ENCODE measurements at places on chromosomes 11 and 22.

GRCh38 chr22:38177926-38178604 lies 3.6 kb downstream of the PLA2G6 start:
- DNase-seq, result no peak

- no peak for DNase-seq
Observed at GRCh38 chr11:100269516-100269915, 417.6 kb upstream of the ARHGAP42 start.

DNA sequence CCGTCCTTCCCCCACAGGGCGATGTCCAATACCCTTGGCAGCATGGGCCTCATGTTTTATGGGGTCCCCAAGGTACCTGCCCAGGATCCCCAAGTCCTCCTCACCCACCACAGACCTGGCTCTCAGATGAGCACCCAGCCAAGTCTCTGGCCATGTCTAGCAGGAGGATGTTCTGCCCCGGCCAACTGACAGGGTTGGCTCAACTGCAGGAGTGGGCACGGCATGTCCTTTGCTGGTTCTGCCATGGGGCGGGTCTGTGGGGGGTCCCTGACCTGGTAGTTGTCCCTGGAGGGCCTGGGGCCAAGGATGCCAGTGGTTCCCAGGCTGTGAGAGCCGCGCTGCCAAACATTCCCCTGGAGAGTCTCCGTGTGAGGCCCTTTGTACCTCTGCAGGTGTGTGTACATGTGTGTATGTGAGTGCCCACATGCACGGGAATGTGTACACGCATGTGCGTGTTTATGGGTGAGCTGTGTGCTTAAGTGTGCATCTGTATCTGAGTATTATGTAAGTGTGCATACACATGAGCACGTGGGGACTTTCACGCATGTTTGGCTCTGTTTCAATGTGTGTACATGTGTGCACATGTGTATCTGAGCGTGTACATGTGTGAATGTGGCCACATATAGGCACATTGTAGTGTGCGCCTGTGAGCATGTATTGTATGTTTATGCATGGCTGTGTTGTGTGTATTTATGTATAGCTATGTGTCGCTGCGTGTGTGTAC lies 85.5 kb downstream of the KCNQ1 start:
- no peak for DNase-seq

DNA sequence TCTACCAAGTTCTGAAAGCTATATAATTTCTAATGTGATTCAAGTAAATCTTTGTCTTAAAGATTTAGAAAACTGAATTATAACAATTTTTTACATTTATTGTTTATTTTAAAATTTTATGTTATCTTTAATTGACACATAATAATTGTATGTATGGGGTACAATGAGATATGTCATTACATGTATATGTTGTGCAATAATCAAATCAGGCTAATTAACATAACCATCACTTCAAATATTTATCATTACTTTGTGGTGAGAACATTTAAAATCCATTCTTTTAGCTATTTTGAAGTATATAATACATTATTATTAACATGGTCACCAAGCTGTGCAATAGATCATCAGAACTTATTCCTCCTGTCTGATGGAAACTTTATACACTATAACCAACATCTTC lies 181.1 kb downstream of the DDX10 start:
- no peak for DNase-seq

- DNase-seq, result no peak
Observed at GRCh38 chr22:19605508-19606331, 81.5 kb upstream of the CLDN5 start.

GRCh38 chr11:62687508-62688396 lies 1.6 kb downstream of the LRRN4CL start:
- DNase-seq, result no peak

DNA sequence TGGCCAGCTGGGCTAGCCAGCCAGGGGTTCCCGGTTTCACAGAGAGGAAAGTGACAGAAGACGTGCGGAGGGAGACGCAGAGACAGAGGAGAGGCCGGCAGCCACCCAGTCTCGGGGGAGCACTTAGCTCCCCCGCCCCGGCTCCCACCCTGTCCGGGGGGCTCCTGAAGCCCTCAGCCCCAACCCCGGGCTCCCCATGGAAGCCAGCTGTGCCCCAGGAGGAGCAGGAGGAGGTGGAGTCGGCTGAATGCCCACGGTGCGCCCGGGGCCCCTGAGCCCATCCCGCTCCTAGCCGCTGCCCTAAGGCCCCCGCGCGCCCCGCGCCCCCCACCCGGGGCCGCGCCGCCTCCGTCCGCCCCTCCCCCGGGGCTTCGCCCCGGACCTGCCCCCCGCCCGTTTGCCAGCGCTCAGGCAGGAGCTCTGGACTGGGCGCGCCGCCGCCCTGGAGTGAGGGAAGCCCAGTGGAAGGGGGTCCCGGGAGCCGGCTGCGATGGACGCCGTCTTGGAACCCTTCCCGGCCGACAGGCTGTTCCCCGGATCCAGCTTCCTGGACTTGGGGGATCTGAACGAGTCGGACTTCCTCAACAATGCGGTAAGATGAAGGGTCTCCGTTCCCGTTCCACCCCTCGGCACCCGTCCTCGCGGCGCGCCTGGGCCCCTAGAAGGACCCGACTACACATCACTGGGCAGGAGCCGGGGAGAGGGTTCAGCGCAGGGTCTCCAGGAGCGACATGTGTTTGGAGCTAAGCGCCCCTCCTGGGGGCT lies at the start of gene CREB3L1:
TSS of gene CREB3L1 (plus strand) at position 41 of the 765 bp plus-strand sequence. CDS start at position 491, 450 bp downstream.
- DNase-seq, result no peak

GRCh38 chr11:46490666-46491065 lies 99.1 kb upstream of the CHRM4 start:
- no peak for DNase-seq

DNA sequence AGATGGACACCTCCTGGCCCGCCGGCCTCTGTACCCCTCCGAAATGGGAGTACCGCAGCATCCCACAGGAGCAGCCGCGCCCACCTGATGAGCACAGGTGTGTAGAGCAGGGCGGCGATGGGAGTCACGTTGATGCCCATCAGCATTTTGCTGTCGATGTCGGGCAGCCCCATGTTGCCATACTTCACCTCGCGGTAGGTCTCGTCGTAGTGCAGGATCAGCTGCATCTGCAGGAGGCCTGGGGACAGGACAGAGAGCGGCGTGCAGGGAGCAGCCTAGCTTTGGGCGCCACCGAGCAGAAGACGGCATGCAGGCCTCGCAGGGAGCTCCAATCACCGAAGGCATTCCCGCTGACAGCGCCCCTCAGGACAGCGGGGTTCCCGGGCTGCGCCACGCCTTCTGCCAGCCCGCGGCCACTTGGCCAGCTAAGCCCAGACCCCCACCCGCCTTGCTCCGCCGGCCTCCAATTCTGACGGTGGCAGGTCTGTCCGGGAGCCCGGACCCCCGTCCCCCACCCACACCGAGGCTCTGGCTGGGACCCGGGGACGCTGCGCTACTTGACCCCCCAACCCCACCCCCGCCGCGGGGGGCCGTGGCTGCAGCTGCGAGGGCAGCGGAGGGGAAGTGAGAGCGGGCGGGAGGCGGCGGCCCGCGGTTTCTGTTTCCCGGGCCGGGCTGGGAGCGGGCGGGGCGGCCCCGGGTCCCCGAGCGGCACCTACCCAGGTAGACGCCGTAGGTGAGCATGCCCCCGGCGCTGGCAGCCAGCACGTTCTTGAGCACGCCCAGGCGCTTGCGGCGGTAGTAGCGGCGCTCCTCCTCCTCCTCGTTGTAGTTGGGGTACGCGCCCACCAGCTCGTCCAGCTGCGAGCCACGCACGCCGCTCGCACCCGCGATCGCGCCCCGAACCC lies 705 bp downstream of the UNC93B1 start:
- no peak for DNase-seq

DNA sequence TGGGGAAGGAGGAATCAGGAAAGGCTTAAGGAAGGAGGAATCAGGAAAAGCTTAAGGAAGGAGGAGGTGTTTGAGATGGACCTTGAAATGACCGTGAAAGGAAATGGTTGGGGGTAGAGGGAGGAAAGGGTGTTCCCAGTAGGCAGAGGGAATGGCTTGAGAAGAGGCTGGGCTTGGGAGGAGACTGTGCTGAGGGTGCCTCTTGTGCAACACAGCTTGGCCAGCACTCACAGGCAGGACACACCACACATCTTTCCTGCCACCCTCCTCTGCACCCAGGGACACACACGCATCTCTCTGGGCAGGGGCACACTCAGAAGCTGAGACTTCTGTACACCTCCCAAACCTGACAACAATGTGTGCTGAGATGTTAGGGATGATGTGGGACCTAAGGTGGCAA lies 151.4 kb downstream of the FBXO7 start:
- no peak for DNase-seq

DNA sequence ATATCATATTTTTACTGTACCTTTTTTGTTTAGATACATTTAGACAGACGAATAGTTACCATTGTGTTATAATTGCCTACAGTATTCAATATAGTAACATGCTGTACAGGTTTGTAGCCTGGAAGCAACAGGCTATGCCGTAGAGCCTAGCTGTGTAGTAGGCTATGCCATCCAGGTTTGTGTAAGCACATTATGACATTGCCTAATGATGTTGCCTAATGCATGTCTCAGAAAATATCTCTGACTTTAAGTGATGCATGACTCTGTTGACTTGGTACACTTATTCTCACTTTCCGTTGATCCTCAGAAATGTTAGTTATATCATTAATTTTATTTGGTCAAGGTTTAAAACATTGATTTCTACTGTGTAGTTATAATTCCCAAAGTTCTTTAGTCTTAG lies 39.9 kb downstream of the OR2AT4 start:
- DNase-seq, result no peak

DNA sequence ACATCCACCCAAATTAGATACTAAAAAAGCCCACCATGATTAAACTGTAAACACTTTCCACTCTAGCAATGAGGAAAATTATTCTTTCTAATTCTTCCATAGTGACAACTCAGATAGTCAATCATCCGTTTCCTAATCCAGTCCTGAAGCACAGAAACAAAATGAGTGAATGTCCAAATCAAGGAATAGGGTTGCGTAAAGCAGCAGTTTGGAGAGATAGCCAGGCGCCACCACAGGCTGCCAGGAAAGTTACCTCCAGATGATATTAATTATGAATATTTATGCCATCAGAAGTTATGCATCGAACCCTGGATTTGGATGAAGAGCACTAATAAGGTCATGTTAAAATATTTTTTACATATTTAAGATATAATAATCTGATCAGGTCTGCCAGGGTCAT lies 63.2 kb downstream of the ETS1 start:
- DNase-seq, result no peak

DNA sequence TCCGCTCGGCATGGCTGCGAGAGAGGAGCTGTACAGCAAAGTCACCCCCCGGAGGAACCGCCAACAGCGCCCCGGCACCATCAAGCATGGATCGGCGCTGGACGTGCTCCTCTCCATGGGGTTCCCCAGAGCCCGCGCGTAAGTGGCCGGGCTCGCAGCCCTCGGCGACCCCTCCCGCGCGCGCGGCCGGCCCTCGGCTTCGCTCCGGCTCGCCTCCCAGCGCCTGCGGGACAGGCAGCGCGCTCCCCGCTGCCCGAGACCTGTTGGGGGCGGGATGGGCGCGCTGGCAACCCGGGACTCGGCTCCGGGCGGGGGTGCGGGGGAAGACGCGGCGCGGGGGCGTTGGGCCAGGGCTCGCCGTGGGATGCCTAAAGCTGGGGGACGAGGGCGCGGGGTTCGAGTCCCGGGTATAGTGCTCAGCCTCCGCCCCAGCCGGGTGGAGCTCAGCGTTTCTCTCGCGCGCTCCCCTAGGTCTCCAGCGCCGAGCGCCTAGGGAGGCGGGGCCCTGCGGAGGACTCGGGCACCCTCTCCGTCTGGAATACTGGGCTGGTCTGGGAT lies 630 bp downstream of the UBASH3B start:
- peak; percentile 12 for DNase-seq

DNA sequence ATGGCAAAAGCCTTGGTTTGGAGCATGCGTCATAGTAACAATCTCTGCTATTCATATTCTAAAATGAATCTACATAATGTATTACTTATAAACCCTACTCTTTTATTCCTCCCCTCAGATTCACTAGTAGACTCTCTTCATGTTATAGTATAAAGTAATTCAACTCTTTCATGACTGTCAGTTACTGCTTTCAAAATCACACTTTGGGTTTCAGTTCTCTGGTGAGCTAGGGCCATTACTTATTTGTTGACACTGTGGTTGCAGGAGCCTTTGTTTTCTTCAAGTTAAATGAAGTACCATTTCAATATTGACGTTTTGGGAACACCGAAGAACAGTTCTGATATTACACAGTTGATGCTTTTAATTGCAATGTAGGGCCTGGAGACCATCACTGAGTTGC lies 378.4 kb downstream of the DDX10 start:
- no peak for DNase-seq

DNA sequence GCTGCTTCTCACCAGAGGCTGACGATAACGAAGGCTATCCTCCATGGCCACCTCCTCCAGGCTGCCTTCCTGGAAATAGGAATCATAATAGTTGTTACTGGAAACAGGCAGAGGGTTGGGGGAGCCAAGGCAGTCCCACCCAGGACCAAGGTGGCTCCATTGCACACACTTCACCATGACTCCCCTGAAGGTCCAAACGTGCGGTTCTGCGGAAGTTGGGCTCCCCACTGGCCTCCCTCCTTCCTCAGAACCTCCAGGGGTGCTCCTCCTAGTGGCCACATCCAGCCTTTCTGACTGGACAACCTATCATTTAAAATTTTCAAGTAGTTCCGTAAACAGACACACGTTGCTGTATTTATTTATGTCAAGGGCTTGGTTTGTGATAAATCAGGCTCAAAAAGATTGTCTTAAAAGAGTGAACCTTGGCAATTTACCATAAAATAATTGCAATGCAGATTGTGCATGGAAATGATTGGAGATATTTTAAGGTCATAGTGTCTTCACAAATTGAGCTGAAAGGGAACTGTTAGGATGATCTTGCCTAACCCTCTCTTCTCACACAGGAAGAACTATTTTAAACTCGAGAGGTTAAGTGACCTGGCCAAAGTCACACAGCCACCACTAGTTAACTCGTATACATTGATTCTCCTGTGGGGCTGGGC lies 1.4 kb upstream of the TCN2 start:
- peak; percentile 19 for DNase-seq

- no peak for DNase-seq
Observed at GRCh38 chr11:6979365-6979764, 40.8 kb downstream of the ZNF214 start.

GRCh38 chr22:20937031-20937793 lies 20.0 kb downstream of the CRKL start:
- no peak for DNase-seq

- DNase-seq, result no peak
Observed at GRCh38 chr22:29503811-29504372, 23.9 kb downstream of the NEFH start.

- DNase-seq, result no peak
Observed at GRCh38 chr11:69748637-69749036, 26.5 kb downstream of the FGF4 start.

- no peak for DNase-seq
Observed at GRCh38 chr11:120141113-120141767, 3.3 kb upstream of the TRIM29 start.

- DNase-seq, result no peak
Observed at GRCh38 chr11:17952487-17952886, 60.4 kb downstream of the SERGEF start.

Data from COR-L47 (cell line).